Germinal center (tissue), 1 donor: ENCODE measurements at places on chromosomes 2 and 18.

- peak; percentile 19 for DNase-seq
These were observed 64.4 kb downstream of the TSN start for GRCh38 chr2:121819846-121820245.

- peak; percentile 43 for DNase-seq
These were observed 1.8 kb downstream of the KIF5C start for GRCh38 chr2:148876595-148877402.

GRCh38 chr2:176494949-176495353 lies 225.7 kb downstream of the MTX2 start:
- DNase-seq, result no peak

DNA sequence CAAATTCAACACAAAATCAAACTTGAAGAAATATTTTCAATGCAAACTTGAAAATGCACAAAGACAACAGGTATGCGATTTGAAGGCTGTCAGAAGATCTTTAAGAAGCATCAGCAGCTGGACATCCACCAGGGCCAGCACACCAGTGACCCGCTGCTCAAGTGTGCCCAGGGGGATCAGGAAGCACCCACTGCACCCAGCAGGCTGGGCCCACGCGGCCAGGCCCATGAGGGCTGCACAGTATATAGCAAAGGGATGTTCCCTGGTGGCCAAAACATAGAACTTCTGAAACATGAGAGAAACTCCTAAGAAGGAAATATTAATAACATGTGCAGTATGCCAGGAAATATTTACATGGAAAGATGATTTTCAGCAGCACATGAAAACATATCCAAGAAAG lies 25.0 kb downstream of the WDFY1 start:
- no peak for DNase-seq

DNA sequence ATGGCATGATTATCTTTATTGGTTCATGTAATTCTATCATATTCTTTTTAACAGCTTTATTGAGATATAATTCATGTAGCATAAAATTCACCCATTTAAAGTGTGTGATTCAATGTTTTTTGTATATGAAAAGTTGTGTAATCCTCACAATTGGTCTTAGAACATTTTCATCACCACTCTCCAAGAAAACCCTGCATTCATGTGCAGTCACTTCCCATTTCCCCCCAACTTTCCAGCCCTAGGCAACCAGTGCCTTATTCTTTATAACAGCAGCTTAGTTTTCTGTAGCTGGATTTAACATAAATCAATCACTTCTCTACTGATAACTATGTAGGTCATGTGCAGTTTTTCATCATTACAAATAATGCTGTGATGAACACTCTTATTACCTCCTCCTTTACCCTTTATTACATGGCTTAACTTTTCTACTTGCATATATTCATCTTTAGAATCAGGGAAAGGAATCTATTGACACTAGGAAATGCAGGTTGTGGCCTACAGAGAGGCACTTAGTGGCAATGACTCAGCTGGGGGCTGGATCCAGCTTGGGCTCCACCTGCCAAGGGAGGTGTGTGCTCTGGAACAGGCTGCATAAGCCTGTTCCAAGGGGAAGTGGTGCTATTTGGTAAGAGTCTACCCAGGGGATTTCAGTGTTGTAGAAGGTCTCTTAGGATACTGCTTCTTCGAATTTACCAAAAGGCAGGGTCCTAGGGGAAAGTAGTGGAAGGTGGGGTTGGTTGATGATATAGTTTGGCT lies 89.1 kb downstream of the ETAA1 start:
- DNase-seq, result no peak

GRCh38 chr2:21519412-21519811 lies 395.6 kb downstream of the TDRD15 start:
- no peak for DNase-seq

DNA sequence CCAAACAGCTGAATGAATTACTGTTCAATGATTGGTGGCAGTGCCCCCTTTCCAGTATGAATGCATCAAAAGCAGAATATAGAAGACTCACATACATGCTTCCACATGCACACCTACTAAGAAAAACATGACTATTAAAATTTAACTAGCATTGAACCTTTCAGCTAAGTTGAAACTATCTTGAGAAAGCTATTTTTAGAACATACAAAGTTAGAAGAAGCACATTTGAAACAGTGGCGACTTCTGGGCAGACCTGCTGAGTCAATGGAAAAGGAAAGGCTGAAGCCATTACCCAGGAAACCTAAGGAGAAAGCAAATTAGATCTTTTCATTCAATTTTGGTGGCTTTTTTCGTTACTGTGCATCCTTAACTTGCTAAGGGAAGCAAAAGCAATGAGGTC lies 55.9 kb downstream of the PLA2R1 start:
- DNase-seq, result no peak

DNA sequence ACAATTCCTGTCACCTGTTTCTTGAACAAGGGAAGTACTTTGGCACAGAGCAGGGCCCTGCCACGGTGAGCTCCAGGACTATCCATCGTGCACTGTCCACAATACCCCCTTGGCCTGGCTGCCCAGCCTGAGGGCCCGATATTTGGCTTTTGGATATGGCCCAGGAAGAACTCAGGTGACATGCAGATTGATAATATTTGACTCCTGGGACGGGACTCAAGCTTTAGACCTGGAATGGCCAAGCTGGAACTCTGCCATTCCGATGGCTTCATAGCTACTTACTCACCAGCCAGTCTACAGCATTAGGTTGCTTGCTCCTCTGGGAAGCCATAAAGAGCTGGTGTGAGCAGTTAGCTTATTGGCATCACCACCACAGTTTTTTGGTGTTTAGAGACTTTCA lies 26.6 kb downstream of the EML6 start:
- no peak for DNase-seq

GRCh38 chr18:1663879-1664705 lies 759.4 kb downstream of the ADCYAP1 start:
- DNase-seq, result peak; percentile 1

DNA sequence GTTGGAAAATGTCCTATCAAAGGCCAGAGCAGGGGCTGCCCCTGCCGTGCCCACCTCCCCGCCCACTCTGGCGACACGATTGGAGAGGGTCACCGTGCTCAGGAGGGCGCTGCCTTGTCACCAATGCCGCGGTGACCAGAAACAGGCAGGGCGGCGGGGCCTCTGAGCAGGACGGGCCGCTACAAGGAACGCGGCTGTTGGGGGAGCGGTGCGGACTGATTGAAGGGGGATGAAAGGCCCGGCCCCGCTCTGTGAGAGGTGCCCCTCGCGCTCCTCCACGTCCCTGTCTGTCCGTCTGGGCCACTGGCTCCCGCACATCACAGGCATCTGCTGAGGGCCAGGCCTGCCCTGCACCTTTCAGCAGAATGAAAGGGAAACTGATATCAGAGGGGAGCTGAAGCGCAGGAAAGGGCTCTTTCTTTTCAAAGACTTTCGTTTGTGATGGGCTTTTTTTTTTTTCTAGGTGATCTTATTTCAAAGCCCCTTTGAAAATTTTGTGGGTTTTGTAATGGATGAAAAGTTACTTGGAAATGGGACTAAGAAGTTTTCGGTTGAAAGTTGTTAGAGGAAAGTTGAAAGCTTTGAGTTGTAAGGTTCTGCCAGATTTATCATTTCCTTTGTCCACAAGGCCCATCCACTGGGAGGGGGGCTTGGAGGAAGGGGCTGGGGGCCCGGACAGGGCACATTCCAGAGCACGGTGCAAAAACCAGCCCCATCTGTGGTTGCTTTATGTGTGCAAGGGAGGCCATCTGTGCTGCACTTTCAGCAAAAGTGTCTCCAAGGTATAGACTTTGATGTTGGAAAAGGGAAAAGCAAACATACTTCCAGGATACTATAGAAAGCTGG lies 244.2 kb downstream of the KLHL29 start:
- no peak for DNase-seq

DNA sequence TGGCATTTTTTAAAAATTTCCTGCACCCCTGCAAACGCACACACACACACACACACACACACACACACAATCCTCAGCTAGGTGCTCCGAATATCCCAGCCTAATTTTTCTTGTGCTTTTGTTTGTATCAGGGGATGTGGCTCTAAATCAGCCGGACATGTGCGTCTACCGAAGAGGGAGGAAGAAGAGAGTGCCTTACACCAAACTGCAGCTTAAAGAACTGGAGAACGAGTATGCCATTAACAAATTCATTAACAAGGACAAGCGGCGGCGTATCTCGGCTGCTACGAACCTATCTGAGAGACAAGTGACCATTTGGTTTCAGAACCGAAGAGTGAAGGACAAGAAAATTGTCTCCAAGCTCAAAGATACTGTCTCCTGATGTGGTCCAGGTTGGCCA lies 1.8 kb downstream of the HOXD13 start:
- no peak for DNase-seq

- no peak for DNase-seq
These were observed 248.3 kb downstream of the EN1 start for GRCh38 chr2:118599141-118599540.

- no peak for DNase-seq
These were observed 283.3 kb upstream of the THUMPD2 start for GRCh38 chr2:40062381-40062780.

- no peak for DNase-seq
These were observed 728.8 kb downstream of the CNTNAP5 start for GRCh38 chr2:124753842-124754241.

GRCh38 chr2:210559182-210559581 lies 2.8 kb downstream of the CPS1 start:
- no peak for DNase-seq

- DNase-seq, result no peak
These were observed 86.4 kb downstream of the GCA start for GRCh38 chr2:162430323-162430722.

GRCh38 chr2:240892356-240892755 lies 3.6 kb downstream of the MAB21L4 start:
- DNase-seq, result no peak

DNA sequence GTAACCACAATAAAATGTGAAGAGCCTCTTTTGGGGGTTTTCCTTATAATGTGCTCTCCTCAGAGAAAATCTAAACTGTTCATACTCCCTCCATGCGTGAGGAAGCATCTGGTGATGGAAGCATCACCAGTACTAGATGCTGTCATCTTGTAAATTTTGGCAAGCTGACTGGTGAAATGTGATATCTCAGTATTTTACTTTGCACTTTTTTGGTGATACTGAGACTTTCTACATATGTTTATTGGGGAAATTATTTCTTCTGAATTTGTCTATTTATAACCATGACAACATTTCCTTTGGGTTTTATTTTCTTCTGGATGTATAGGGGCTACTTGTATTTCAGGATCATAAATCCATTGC lies 95.9 kb upstream of the DLGAP1 start:
- DNase-seq, result no peak

- no peak for DNase-seq
These were observed 9.0 kb upstream of the DSEL start for GRCh38 chr18:67525328-67526099.

- DNase-seq, result no peak
These were observed 262.8 kb downstream of the PTH2R start for GRCh38 chr2:208669394-208669793.

DNA sequence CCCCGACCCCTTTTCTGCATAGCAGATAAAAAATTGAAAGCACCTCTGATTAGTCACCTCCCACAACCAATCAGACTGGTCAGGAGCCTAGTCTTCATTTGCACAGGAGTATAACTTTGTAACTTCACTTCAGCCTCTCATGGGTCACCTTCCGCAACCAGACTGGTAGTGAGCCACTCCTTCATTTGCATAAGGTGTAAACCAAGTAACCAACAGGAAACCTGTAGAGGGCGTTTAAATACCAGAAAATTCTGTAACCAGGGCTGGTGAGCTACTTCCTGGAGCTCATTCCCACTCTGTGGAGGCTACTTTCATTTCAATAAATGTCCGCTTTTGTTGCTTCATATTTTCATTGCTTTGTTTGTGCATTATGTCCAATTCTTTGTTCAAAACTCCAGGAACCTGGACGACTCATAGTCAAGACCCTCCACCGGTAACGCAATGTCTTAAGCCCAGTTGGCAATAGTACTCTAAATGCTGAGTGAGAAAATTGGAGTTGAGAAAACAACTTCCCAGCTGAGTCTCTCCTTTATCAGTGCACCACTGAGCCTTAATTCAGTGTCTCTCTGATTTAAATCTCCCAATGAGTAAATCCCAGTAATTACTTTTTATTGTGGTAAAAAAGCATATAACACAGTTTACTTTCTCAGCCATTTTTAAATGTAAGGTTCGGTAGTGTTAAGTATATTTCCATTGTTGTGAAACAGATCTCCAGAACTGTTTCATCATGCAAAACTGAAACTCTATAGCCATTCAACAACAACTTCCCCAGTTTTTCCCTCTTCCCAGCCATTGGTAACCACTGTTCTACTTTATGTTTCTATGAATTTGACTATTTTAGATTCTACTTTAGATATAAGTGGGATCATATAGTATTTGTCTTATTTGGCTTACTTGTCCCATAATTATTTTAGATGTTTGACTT lies 392.7 kb upstream of the SLC8A1 start:
- DNase-seq, result no peak

GRCh38 chr2:38648107-38648761 lies 17.7 kb upstream of the GALM start:
- DNase-seq, result no peak

DNA sequence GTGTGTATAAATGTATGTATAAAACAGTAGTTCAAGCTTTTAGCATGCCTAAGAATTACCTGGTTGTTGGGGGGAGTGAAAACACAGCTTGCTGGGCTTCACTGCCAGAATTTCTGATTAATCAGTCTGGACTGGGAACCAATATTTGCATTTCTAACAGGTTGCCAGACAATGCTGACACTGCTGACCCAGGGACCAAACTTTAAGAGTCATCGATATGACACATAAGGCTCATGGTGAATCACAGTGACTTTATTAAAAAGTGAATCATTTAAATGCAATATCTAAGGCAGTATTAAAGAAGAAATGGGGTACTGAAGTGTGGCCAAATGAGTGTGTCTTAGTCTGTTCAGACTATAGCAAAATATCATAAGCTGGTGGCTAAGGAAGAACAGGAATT lies 195.9 kb upstream of the DTNA start:
- no peak for DNase-seq

- no peak for DNase-seq
These were observed 243.1 kb upstream of the SLC39A10 start for GRCh38 chr2:195413944-195414343.

DNA sequence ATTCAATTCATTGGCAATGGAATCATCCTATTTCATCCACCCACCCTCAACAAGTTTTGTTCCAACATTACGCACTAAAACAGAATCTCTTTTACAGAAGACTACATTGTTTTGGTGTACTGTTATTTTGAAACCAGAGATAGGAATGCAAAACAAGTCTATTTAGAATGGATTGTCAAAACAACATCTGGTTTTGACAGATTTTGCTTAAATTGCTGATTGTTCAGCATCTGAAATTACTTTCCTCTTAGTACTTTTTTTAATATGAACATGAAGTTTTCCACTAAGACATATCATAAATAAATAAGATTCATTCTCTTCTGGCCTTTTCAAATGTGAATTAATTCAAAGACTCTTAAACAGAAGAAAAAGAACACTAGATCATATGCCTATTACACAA lies 323.9 kb upstream of the TFPI start:
- no peak for DNase-seq
